ENCODE measurements at places on chromosomes 6 and 20.
A peak's percentile ranks its signal among the peaks of the same experiment; 100 is the strongest.

- DNase-seq: no peak
Observed at GRCh38 chr6:3077430-3077829, 9.1 kb downstream of the RIPK1 start.

GRCh38 chr6:147624946-147625515, 116.5 kb downstream of the SAMD5 start:
- DNase-seq: no peak

- no peak for DNase-seq
Observed at GRCh38 chr20:53660078-53660909, 66.7 kb upstream of the ZNF217 start.

DNA sequence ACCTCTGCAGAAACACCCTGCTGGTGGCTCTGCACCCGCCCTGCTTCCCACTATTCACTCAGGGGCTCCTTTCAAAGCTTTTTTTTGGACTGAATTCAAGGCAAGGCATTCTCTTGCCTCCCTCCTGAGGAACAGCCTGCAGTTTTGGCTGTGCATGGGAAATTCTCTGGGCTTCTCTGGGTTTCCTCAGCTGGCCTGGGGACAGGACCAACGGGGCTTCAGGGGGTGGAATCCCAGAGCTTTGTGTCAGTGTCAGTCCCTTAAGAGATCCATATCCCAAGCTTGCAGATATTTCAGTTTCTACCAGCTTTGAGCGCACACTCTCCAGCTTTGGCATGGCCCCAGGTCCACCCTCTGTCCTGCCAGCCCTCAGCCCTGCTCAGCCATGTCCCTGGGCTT, 2.0 kb downstream of the SCRT2 start:
- no peak for DNase-seq

- no peak for DNase-seq
Observed at GRCh38 chr6:10719296-10719963, 3.4 kb upstream of the TMEM14C start.

GRCh38 chr6:111114482-111114881, 27.2 kb downstream of the SLC16A10 start:
- DNase-seq: no peak

GRCh38 chr20:4998160-4998651, 3.1 kb downstream of the SLC23A2 start:
- DNase-seq: no peak

DNA sequence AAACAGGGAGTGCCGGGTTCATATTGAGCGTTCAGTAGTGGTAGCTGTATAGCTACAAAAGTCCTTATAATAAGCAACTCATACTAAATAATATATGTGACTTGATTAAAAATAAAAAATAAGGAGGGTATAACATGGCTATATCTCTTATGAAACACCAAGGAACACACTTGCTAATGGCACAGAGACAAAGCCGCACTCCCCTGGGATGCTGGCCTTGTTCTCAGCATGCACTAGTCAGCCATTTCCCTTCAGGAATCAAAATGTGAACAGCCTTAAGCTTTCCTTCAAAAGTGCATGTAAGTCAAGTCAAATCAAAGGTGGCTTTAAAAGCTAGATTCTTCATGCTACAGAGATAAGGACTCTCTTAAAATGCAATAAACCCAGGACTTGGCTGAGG, 9.4 kb downstream of the HMGCLL1 start:
- no peak for DNase-seq

DNA sequence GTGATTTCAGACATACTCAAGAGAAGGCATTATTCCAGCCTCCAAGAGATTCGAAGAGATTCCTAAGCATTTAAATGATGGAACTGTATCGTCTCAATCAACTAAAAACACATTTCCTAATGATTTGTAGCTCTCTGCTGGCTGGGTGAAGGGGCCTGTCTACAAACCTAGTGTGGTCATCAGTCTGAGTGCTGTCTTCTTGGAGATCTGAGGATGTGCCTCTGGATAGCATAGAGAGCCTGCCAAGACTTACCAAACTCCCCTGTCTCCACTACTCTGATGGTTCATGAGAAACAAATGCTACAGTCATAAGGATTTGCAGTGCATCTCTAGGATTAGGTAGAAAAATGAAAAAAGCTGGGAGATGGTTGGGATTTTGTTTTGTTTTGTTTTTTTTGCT, 176.9 kb upstream of the CITED2 start:
- no peak for DNase-seq

GRCh38 chr6:148530394-148530953, 187.8 kb downstream of the SASH1 start:
- DNase-seq: no peak

- no peak for DNase-seq
Observed at GRCh38 chr6:109048176-109048575, 46.5 kb downstream of the SESN1 start.

DNA sequence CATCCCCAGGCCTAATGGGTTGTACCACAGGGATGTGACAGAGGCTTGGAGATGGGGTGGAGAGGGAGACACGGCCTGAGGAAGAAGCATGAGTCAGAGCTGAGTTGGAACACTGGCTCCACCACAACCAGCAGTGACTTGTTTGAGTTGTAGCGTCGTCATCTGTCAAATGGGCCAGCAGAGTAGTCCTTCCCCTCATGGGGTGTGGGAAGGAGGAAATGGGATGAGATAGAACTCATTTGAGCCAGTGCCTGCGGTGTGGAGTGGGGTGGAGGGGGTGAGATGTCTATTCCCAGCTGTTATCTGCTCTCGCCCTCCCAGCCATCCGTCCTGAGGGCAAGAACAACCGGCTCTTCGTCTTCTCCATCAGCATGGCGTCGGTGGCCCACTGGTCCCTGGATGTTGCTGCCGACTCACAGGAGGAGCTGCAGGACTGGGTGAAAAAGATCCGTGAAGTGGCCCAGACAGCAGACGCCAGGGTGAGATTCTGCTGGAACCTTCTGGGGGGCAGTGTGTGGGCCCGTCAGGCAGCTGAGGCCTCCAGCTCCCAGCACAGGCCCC, 32.5 kb downstream of the PLCG1 start:
- no peak for DNase-seq

DNA sequence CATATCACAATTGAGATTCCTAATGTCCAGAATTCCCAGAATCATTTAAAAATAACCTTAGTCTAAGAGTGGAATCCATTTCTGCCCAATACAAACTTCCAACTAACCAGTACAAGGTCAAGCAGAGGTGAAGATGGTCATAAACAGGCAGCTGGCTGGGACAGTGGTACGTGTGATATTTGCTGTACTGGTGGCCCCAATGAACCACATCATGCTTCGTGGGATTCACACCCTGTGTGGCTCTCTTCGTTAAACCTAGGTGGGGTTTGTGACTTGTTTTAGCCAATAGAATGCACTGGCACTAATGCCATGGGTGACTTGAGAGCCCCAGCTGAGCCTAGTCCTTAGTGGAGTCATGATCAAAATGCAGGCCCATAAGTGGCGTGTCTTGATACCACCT, 286.6 kb downstream of the KIF16B start:
- DNase-seq: no peak

- DNase-seq: no peak
Observed at GRCh38 chr6:14092316-14092715, 25.3 kb upstream of the CD83 start.

GRCh38 chr20:15702161-15702560, 871.1 kb downstream of the KIF16B start:
- DNase-seq: no peak

GRCh38 chr6:108799354-108799717, 48.9 kb upstream of the ARMC2 start:
- DNase-seq: no peak

- DNase-seq: no peak
Observed at GRCh38 chr6:163380216-163380615, 34.3 kb upstream of the QKI start.

DNA sequence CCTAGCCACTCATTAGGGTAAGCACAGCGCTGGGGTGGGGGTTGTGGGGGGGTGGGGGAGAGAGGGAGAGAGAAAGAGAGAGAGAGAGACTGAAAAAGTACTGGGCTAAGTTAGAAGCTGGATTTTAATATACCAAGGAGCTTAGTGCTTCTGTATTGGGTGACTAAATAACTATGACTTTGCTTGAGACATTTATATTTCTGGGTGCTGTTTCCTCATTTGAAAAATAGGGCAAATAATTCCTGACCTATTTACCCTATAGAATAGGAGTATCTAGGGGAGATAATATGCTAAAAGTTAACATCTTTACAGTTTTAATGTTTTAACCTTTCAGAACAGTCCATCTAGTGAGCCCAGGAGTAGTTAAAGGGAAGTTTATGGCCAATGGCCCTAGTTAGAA, 7.7 kb downstream of the NKAIN2 start:
- DNase-seq: no peak

DNA sequence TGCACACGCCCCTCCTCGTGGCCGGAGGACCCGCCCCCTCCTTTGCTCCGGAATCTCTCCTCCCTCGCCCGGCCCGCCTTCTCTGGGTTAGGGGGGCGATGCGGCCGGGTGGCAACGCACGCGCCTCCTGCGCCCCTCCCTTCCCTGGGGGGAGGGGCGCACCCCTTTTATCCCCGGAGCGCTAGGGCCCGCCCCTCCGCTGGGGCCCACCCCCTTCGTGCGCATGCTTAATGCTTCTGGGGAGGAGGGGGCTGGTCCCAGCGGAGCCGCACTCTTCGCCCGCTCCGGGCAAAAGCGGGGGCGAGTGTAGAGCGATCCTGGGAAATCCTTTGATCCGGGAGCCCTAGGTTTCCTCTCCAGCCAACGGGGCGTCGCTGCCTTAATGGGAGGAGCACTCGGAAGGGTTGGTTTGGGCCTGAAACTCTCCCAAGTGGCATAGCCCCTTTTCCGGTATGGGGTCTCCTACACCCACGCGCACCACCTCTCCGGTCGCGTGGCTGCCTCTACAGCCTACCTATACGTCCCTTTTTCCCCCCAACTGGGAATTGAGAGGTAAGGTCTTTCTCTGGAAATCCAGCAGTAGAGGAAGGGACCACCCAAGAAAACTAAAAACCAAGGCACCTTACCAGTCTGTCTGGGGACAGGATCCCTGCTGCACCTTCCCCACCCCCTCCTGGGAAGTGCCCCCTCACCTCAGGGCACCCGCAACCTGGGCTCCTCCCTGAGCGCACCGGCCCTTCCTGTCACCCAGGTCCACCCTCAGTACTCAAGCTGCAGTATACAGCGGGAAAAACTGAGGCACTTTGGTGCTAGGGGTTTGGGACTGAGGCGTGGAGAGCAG, 2.1 kb downstream of the SOX12 start:
- peak; percentile 70 for DNase-seq

DNA sequence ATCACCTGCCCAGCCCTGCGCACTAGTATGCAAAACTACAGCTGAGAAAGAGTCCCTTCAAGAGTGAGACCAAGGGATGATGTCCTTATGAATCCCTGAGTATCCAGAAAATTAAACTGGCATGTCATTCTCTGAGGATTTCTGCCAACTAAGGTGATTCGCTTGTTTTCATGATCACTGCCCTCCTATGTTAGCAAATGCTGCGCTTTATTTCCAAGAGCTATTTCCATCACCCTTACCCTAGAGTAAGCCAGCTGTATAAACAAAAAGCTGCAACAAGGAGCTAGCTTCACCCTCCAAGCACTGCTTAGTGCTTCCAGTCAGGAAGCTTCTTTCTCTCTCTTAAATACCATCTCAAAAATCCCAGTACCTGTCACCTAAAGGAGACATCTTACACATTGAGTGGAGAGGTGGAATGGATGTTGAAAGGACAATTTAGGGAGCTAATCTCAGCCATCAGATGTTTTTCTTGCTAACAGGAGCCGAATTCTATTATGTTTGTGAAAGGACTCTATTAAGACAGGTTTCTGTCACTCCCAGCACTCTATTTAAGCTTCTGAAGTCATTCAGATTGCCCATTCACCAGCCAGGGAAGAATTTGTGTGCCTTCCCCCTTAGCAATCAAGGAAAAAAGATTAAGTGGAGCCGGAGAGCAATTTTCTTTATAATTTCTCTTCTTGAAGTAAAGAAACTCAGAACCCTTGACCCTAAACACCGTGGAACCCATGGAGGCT, 322.2 kb downstream of the NRN1 start:
- DNase-seq: no peak

- DNase-seq: no peak
Observed at GRCh38 chr6:114315831-114316595, 26.8 kb downstream of the HS3ST5 start.

DNA sequence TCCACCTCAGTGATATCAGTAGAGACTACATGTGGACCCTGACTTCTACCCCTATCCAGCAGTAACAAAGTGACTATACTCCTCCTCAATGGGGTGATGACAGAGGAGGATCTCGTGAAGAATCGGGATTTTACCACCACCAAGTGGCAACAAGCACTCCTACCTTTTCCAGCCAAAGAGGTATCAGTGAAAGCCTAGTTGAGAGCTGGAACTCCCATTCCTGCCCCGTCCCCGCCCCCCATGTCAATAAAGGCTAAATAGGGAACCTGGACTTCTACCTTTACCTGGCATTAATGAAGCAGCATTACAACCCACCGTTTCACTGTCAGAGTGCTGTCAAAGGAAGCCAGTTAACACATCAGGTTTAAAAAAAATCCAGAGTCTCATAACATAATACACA, 45.3 kb downstream of the RNF24 start:
- no peak for DNase-seq

DNA sequence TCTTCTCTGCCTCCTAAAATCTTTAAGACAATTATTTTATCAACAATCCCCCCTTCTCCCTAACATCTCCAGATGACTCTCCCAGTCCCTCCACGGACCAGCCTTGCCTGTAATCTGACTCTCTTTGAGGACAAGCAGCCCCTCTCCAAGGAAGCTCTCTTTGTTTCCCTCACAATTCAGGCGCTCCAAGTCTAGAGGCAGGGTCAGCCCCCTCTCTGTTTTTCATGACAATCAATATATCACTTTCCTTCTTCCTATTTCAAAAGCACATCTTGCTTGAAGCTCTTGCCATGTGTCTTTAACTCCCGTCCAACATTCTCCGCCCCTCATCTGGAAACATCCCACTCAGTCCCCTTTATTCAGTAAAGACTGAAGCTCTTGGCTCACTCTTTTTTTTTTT, 393.4 kb upstream of the SULF2 start:
- DNase-seq: no peak

GRCh38 chr20:38789503-38790199, 15.8 kb upstream of the PPP1R16B start:
- DNase-seq: no peak

- no peak for DNase-seq
Observed at GRCh38 chr6:134458857-134459657, 141.1 kb upstream of the SGK1 start.

DNA sequence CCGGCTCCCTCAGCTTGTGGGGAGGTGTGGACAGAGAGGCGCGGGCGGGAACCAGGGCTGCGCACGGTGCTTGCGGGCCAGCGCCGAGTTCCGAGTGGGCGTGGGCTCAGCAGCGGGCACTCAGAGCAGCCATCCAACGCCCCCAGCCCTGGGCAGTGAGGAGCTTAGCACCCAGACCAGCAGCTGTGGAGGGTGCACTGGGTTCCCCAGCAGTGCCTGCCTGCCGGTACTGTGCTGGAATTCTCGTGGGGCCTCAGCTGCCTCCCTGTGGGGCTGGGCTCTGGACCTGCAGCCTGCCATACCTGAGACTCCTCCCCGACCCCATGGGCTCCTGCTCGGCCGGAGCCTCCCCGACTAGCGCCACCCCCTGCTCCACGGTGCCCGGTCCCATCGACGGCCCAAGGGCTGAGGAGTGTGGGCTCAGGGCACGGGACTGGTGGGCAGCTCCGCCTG, 92.7 kb downstream of the MANEA start:
- DNase-seq: no peak

- DNase-seq: no peak
Observed at GRCh38 chr6:47254051-47254450, 55.7 kb downstream of the TNFRSF21 start.
